ENCODE measurements at places on chromosomes 3 and 15.

DNA sequence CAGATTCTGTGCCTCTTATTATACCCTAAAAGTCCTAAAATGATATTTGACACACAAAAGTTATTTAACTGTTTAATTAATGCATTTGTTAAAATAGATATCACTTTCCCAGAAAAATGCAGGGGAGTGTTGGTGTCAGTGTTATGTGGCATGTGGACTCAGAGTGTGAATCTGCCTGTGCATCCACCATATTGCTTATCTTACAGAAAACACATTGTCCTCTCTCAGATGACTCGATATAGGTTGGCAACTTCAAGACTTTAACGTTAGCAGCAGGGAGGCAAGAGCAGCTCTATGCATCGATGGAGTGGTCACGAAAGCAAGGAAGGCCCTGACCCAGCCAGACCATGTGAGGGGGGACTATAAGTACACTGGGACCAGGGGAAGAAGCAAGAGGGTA lies 165.4 kb upstream of the DCBLD2 start:
- no peak for DNase-seq

GRCh38 chr3:142960322-142960850 lies 3.1 kb downstream of the PAQR9 start:
- no peak for DNase-seq

- no peak for DNase-seq
Observed at GRCh38 chr3:158050461-158050860, 55.8 kb downstream of the SHOX2 start.

GRCh38 chr15:85689729-85690128 lies 105.0 kb downstream of the KLHL25 start:
- DNase-seq, result no peak

DNA sequence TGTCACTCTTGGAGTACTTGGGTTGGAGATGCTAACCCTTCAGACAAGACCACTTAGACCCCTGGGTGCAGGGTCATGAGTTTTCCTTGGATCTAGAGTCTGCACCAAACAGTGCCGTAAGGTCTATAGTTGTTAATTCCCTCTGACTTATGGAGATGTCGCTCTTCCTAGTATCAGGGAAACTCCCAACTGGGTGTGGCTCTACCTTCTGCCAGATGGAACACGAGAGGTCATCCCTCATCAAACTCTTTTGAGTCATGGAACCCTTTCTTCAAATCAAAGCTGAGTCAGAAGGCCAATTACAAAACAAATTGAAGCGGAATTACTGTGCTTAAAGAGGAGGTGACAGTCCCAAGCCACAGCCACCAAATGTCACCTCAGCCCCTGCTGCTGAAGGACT lies 514.9 kb upstream of the PROK2 start:
- DNase-seq, result no peak

DNA sequence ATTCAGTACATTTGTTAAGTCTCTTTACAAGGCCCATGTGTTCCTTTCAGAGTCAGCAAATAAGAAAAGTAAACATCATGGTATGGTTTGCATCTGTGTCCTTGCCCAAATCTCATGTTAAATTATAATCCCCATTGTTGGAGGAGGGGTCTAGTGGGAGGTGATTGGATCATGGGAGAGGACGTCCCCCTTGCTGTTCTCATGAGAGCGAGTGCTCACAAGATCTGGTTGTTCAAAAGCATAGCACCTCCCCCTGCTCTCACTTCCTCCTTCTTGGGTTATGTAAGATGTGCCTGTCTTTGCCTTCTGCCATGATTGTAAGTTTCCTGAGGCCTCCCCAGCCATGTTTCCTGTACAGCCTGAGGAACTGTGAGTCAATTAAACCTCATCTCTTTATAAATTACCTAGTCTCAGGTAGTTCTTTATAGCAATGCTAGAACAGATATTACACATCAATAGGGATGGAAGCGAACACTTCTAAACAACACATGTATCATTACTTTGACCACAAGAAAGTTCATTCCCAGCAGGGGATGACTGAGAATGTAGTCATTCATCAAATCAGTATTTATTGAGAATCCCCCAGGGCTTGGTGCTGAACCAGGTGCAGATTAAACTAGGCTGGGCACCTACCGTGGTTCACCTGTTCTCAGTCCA lies 4.1 kb downstream of the EFCAB12 start:
- no peak for DNase-seq

DNA sequence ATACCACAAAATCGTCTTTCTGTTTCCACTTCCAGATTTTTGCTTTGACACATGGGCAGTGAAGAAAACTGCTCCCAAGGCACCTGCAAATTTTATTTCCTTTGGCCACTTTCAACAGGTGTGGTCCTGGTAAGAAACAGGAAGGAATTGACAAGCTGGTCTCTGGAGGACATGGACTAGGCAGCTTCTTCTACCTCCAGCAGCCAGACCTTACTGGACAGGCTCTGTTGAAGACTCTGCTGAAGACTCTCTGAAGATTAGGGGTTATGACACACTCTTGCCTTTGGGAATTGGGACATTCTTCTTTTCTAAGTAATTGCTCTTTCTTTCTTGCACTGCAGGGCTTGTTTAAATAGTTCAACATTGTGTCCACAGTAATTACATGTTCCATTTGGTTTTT lies 147.7 kb upstream of the DCBLD2 start:
- DNase-seq, result no peak
